Kidney capillary endothelial cell (primary cell): ENCODE measurements at places on chromosomes 13 and 19.
A peak's percentile ranks its signal among the peaks of the same experiment; 100 is the strongest.

DNA sequence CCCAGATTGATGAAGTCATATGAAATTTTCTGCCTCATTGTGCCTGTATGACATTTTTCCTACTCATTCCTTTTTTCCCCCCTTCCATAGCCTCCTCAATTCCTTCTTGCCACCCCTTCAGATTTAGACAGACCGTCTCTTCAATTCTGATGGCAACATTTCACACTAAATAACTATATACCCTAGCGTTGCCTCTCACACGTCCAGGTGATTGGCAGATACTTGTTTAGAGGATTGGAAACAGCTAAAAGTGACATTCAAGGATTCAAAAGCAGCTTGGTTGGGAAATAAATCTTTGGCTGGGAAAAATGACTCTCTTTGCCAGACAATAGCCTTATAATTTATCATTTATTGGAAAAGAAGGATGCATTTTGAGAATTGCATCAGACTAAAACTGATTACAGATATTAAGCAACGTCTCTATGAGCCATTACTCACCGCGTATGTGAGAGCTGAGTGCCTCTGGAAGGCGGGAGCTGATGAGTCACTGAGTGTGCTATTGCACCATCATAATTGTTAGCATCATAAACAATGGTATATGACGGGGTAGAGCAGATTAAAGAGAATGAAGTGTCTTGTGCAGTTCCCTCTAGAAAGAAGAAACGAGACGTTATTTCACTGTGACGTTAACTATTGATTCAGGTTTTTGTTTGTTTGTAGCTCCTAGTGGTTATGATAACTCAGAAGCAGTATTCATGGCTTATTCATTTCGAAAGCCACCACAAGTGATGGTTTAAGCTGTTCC is 61.1 kb upstream of the FAM216B start:
- DNase-seq = peak; percentile 12

DNA sequence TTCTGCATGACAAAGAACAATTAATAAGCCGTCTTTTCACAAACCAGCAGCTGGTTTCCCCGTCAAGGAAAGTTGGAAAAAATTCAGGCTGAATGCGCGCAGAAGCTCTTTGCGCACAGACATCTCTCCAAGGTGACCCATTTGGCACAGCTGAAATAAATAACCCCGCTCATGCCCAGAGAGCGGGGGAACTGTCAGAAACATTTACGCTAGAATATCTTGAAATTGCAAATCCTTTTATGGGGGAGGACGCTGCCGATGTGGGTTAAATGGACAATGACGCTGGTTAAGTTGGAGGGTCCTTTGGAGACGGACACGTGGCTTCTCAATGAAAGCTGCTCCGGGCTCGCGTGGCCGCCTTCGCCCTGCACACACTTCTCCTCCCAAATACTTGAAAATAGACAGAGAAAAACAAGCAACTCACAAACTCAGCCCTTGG is 30.6 kb downstream of the GSX1 start:
- DNase-seq = no peak

DNA sequence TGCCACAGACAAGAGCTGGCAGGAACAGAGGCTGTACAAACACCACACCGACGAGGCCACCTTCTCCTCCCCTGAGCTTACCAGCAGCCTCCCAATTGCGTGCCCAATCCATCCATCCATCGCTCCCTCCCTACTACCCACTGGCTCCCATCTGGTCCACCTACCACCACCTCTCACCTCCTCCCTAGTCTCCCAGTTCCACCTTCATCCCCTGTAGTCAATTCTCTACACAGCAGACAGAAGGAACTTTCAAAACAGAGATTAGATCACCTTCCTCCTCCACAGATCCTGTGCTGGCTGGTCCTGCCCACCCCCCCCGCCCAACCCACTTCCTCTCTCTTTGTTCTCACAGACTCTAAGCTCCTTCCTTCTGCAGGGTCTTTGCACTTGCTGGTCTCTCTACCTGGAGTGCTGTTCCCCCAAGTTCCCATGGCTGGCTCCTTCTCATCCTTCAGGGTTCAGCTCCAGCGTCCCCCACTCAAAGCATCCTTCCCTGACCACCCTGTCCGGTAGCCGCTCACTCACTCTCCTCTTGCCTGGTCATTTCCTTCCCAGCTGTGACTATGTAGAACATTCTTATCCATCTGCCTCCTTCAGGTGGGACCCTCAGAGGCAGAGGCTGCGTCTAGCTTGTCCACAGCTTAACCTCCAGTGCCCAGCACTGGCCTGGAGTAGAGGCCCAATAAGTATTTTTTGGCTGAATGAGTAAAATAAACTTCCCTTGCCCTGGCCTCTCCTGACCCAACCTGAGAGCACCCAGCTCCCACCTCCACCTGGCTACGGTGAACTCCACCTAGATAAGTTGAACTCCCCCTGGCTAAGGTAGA is 23.0 kb downstream of the PIN1 start:
- no peak for DNase-seq

DNA sequence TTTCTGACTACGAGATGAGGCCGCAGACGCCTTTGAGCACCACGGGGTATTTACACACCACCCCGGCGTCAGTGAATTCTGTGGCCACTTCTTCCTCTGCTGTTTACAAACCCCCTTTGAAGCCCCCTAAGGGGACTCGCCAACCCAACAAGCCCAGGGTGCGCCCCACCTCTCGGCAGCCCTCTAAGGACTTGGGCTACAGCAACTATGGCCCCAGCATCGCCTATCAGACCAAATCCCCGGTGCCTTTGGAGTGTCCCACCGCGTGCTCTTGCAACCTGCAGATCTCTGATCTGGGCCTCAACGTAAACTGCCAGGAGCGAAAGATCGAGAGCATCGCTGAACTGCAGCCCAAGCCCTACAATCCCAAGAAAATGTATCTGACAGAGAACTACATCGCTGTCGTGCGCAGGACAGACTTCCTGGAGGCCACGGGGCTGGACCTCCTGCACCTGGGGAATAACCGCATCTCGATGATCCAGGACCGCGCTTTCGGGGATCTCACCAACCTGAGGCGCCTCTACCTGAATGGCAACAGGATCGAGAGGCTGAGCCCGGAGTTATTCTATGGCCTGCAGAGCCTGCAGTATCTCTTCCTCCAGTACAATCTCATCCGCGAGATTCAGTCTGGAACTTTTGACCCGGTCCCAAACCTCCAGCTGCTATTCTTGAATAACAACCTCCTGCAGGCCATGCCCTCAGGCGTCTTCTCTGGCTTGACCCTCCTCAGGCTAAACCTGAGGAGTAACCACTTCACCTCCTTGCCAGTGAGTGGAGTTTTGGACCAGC is 5.3 kb downstream of the SLITRK5 start:
- no peak for DNase-seq

- DNase-seq = peak; percentile 60
Observed at GRCh38 chr19:47315125-47315821, 5.6 kb downstream of the C5AR1 start.
